Lower lobe of right lung (tissue), 2 donors: ENCODE measurements at places on chromosomes 12 and 14. TPM values are rescaled to one million over a fixed set of nuclear protein-coding genes. Genes with fewer than 3 reads are reported as not detected.

The PTGER2 gene
- 6.2 TPM for total RNA-seq

The KRT2 gene
- total RNA-seq, result not detected

The PLEKHG7 gene
- total RNA-seq, result 1.6 TPM

The CHGA gene
- 0.71 TPM for total RNA-seq

The EID3 gene
- 3.3 TPM for total RNA-seq

The PTPRB gene
- 91.4 TPM for total RNA-seq

DNA sequence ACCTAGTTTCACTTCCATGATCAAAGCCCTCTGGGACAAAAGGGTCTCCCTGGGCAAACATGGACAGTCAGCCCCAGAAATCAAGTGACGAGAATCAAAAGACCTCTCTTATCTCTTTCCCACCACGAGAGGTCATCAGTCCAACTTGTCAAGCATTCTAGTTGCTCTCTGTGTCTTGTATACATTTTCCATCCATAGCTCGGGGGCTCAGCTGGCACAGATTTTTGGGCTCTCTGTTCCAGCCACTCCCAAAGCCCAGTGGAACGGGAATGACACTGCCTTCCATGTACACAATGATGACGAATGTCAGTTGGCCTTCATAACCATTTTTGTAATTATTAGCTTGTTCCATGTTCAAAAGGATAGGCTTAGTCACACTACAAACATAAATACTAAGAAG lies 29.7 kb downstream of the NOS1 start:
- no peaks in the 10 kb centered on the region for H3K36me3 ChIP-seq
- H3K4me3 ChIP-seq, result no peak overlapping the region
- H3K27me3 ChIP-seq, result peaks cover 4% of the 10 kb centered on the region

- H3K27me3 ChIP-seq, result no peaks in the 10 kb centered on the region
- no peak overlapping the region for H3K27ac ChIP-seq
- H3K4me1 ChIP-seq, result no peaks in the 10 kb centered on the region
Measured at GRCh38 chr12:88935856-88936255, 355.6 kb upstream of the KITLG start.

DNA sequence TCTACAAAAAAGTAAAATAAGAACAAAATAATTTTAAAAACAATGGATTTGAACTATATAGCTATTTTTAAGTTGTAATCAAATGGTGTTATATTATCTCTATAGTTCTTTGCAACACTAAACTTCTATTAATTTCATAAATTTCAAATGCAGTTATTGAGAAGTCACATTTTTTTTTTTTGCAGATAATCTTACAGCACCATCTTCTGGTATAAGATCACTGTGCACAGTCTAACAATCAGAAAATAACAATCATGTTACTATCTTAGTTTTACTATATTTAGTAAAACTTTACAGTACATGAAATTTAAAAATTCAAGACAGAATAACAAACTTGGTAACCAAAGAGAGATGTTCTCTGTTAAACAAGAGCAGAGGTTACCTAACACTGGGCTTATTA lies 40.6 kb downstream of the GXYLT1 start:
- H3K4me3 ChIP-seq, result no peak overlapping the region
- H3K27me3 ChIP-seq, result no peaks in the 10 kb centered on the region
- no peaks in the 10 kb centered on the region for H3K4me1 ChIP-seq
- no peak overlapping the region for H3K27ac ChIP-seq

DNA sequence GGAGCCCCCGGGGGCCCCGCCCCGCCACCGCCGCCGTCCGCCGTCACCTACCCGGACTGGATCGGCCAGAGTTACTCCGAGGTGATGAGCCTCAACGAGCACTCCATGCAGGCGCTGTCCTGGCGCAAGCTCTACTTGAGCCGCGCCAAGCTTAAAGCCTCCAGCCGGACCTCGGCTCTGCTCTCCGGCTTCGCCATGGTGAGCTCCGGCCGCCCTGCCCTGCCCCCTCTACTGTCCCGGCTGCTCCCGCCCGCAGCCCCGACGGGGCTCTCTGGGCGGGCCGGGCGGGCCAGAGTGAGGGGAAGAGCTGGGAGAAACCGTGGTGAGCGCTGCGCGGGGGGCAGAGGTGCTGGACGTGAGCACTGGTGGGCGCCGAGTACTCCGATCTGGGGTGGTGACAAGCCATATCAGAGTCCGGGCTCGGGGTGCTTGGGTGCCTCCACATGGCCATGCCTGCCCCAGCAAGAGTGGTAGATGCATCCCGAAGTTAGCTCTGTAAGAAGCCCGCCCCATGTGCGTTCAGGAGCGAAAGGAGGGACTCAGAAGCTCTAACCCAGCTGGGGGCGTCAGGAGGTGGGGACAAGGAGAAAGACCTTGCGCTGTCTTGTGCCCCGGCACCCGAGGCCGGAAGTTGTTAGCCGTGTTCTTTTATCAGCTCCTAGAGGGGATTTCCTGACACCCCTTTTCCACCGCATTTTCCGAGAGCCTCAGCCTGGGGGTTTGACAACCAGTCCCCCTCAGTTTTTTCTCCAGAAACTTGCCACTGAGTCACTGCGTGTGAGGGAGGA lies 717 bp downstream of the ORAI1 start:
- peak; percentile 76 for DNase-seq
- H3K4me3 ChIP-seq, result peak overlapping the region; percentile 80
- H3K27me3 ChIP-seq, result no peaks in the 10 kb centered on the region
- H3K4me1 ChIP-seq, result peaks cover 60% of the 10 kb centered on the region

DNA sequence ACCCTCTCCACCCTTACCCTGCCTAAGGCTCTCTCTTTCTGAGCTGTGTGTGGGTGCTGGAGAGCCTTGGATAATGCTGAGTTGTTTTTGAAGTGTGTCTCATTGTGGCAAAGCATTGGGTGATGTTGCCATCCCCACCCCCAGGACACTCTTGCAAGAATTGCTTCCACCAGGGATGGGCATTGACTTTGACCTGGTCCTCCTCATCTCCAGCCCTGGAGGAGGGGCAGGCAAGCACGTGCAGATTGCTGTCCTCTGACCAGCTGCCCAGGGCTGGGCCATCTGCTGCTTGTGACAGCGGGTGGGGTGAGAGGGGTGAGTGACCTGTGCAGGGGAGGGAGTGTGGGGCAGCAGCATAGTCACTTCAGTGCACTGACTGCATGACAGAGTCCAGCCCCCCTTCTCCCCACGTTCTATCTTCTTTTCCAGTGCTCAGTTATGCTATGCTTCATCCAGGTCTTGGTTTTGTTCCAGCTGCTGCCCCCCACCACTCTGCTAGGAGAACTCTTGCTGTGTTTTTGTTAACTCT lies 26.2 kb downstream of the SUSD6 start:
- no peak overlapping the region for H3K4me3 ChIP-seq
- no peaks in the 10 kb centered on the region for H3K27me3 ChIP-seq
- no peaks in the 10 kb centered on the region for H3K36me3 ChIP-seq
- DNase-seq, result no peak
- H3K4me1 ChIP-seq, result peaks cover 72% of the 10 kb centered on the region

GRCh38 chr12:5691943-5692342 lies 253.1 kb downstream of the ANO2 start:
- peaks cover 11% of the 10 kb centered on the region for H3K27me3 ChIP-seq
- H3K36me3 ChIP-seq, result no peaks in the 10 kb centered on the region
- no peak overlapping the region for H3K4me3 ChIP-seq
- H3K27ac ChIP-seq, result no peak overlapping the region
- no peaks in the 10 kb centered on the region for H3K4me1 ChIP-seq
- no peak for DNase-seq

GRCh38 chr14:33929799-33930408 lies 21.0 kb downstream of the EGLN3 start:
- no peaks in the 10 kb centered on the region for H3K36me3 ChIP-seq
- no peak overlapping the region for H3K4me3 ChIP-seq

GRCh38 chr12:76470028-76470939 lies 89.3 kb downstream of the OSBPL8 start:
- H3K4me1 ChIP-seq, result peaks cover 6% of the 10 kb centered on the region
- no peaks in the 10 kb centered on the region for H3K36me3 ChIP-seq
- no peak overlapping the region for H3K27ac ChIP-seq
- DNase-seq, result no peak
- H3K4me3 ChIP-seq, result no peak overlapping the region

- peaks cover 98% of the 10 kb centered on the region for H3K27me3 ChIP-seq
- H3K4me3 ChIP-seq, result no peak overlapping the region
- peaks cover 9% of the 10 kb centered on the region for H3K4me1 ChIP-seq
- no peak overlapping the region for H3K27ac ChIP-seq
- no peak for DNase-seq
- H3K36me3 ChIP-seq, result no peaks in the 10 kb centered on the region
Measured at GRCh38 chr14:56811593-56812363, 1.5 kb upstream of the OTX2 start.

- no peak overlapping the region for H3K27ac ChIP-seq
- H3K4me1 ChIP-seq, result peaks cover 4% of the 10 kb centered on the region
- H3K36me3 ChIP-seq, result no peaks in the 10 kb centered on the region
- H3K4me3 ChIP-seq, result no peak overlapping the region
- H3K27me3 ChIP-seq, result no peaks in the 10 kb centered on the region
- DNase-seq, result no peak
Measured at GRCh38 chr14:53144244-53144643, 8.9 kb downstream of the DDHD1 start.

GRCh38 chr12:13523536-13524307 lies 327.2 kb downstream of the EMP1 start:
- H3K4me1 ChIP-seq, result no peaks in the 10 kb centered on the region
- H3K27me3 ChIP-seq, result no peaks in the 10 kb centered on the region
- no peak for DNase-seq
- no peak overlapping the region for H3K27ac ChIP-seq
- no peaks in the 10 kb centered on the region for H3K36me3 ChIP-seq
- no peak overlapping the region for H3K4me3 ChIP-seq

GRCh38 chr14:76639606-76640229 lies 121.5 kb upstream of the VASH1 start:
- no peak overlapping the region for H3K4me3 ChIP-seq
- no peak for DNase-seq
- no peaks in the 10 kb centered on the region for H3K27me3 ChIP-seq
- no peaks in the 10 kb centered on the region for H3K36me3 ChIP-seq
- H3K27ac ChIP-seq, result no peak overlapping the region

DNA sequence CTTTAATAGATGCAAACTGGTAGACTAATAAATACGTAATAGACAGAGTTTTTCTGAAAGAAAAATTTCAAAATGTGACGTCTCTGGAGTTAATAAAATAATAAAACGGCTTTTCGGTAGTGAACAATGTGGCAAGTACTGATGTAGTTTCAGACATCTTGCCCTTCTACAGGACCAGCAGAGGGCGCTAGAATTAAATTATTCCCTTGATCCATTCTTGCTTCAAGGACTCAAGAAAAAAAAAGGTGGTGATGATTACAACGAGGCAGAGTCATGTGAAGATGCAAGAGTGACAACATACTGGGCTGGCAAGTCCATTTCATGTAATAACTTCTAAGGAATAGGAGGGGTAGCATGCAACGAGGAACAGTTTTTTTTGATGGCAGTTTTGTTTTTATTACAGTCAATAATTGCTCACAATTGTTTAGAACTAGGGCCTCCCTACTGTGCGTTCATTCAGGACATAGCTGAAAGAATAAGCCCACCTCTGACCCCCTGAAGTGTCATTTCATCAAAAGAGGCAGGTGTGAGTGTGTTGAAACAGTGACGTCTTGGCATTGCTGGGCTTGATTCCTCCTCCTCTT lies 101.0 kb upstream of the GZMB start:
- H3K27me3 ChIP-seq, result no peaks in the 10 kb centered on the region
- H3K4me1 ChIP-seq, result no peaks in the 10 kb centered on the region
- DNase-seq, result no peak
- H3K4me3 ChIP-seq, result no peak overlapping the region
- H3K36me3 ChIP-seq, result no peaks in the 10 kb centered on the region
- H3K27ac ChIP-seq, result no peak overlapping the region

GRCh38 chr12:23006413-23006812 lies 381.4 kb downstream of the ETNK1 start:
- H3K36me3 ChIP-seq, result no peaks in the 10 kb centered on the region
- H3K27me3 ChIP-seq, result no peaks in the 10 kb centered on the region
- DNase-seq, result no peak
- no peak overlapping the region for H3K4me3 ChIP-seq
- H3K4me1 ChIP-seq, result no peaks in the 10 kb centered on the region

DNA sequence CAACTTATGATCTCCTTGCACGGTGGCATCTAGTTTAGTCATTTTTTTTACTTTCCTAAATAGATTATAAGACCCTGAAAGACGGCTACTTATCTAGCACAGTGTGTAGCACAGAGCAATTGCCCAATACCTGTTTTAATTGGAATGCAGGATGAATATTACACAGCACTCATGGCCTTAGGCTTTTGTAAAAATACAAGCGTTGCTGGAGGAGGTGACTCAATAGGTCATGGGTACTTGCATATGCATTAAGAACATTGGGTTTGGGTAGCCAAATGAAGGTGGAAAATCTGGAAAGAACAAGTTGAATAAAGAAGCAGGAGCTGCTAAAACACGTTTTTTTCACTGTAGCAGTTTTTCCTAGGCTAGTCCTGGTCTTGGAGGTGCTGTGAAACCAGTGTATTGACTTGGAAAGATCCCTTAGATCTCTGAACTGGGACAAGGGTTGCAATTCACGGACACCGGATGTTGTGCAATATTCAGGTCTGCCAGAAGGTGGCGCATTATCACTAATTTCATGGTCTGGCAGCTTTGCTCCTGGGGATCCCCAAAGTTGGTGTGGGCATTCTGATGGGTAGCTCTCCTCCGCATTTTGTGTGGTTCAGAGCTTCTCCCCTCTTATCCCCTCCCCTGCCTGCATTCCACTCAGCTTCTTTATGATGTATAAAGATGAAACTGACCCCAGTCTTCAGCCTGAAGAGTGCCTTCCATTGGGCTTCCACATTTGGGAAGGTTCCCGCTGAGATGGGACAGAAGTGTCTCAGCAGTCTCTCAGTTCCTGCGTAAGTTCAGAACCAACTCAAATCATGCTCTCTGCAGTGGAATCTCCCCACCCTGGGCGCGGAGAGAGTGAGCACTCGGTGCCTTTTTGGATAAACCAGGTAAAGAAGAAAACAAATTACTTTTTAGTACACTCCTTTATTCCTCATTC lies 278.3 kb downstream of the NRXN3 start:
- no peaks in the 10 kb centered on the region for H3K36me3 ChIP-seq
- H3K27me3 ChIP-seq, result no peaks in the 10 kb centered on the region
- no peaks in the 10 kb centered on the region for H3K4me1 ChIP-seq
- H3K4me3 ChIP-seq, result no peak overlapping the region

DNA sequence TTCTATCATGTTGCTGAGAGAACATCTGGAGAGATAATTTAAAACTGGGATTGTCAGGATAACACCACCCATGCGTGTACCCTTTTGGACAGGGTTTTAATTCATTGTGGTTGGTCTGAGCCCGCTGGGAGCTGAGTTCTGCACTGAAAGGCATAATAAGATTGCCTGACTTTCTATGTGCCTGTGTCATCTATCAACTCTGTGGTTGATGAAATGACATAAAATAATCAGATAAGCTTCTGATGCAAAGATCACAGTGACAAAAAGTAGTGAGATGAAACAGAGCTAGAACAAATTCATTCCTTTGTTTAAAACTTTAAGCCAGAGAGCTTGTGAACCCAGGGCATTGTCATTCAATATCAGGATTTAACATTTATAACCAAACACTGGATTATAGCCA lies 98.7 kb downstream of the BBS10 start:
- no peak overlapping the region for H3K4me3 ChIP-seq
- no peak for DNase-seq
- H3K36me3 ChIP-seq, result no peaks in the 10 kb centered on the region
- no peak overlapping the region for H3K27ac ChIP-seq
